ENCODE measurements at places on chromosomes 3 and 15.

DNA sequence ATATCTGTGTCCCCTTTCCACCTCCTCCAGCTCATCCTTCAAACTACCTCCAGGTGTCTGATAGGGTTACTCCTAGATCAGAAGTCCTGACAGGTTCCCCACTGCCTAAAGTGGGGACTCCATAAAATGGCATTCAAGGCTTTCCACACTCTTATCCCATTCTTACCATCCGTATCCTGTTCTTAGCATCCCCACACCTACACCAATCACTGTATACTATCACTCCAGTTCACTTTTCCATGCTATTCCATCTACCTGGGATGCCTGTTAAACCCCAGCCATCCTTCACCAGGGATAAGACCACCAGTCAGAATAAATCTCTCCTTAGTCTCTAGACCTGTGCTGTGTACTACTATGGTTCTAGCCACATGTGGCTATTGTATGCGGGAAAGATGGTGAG lies 19.1 kb downstream of the SSR3 start:
- DNase-seq: no peak

DNA sequence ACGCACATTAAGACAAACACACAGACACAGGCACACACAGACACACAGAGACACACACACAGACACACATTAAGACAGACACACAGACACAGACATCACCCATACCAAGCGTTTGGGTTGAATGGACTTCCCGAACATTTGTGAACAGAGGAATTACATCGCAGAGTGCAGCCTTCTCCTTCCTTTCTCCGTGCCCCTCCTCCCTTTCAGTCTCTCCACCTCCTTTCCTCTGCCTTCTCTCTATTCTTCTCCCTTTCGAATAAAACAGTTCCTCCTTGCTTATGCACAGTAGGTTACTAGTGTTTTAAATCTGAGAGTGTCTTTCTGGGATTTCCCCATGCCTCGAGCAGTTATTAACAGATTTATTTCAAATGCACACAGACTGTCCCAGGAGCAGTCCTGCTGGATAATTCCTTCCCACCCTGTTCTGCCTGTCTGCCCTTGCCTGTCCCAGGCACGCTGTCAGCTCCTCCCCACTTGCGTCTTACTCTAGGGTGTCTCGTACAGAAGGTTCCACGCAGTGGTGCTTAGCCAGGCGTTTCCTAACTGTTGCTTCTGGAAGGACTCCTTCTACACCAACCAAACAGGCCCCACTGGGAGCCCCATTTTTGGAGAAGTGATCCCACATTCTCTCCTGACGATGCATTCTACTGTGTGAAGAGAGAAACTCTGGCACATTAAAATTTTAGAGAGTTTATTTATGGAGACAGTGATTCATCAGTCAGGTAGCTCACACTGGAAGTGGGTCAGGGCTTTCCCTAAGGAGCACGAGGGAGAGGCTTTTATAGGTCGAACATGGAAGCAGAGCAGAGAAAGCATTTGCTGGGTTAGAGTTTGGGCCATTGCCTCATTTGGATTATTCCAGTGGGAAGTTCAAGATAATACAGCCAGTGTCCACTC lies 163.8 kb downstream of the SV2B start:
- no peak for DNase-seq

DNA sequence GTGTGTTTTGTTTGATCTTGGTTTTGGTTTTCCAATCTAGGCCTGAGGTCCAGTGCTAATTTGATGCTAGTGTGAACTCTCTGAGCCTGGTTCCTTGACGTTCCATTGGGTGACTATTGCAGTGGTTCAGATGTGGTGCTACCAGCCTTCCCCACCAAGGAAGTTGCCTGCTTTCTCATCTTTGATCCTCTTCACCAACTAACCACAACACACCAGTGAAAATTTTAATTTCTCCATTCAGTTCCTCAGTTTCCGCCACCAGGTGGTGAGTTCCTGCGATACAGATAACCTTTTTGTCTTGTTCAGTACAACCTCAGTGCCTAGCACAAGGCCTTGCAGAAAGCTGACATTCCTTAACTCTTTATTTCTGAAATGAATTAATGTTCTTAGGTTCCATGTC lies 337.4 kb upstream of the TPRG1 start:
- DNase-seq: no peak

DNA sequence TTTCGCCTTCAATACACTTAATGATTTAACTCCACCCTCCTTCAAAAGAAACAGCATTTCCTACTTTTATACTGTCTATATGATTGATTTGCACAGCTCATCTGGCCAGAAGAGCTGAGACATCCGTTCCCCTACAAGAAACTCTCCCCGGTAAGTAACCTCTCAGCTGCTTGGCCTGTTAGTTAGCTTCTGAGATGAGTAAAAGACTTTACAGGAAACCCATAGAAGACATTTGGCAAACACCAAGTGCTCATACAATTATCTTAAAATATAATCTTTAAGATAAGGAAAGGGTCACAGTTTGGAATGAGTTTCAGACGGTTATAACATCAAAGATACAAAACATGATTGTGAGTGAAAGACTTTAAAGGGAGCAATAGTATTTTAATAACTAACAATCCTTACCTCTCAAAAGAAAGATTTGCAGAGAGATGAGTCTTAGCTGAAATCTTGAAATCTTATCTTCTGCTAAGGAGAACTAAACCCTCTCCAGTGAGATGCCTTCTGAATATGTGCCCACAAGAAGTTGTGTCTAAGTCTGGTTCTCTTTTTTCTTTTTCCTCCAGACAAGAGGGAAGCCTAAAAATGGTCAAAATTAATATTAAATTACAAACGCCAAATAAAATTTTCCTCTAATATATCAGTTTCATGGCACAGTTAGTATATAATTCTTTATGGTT lies at the start of gene CCR5:
Gene CCR5 (plus strand): TSS at position 108 of the 680 bp plus-strand sequence. CDS start 1,957 bp downstream, outside the sequence.
- peak; percentile 63 for DNase-seq

DNA sequence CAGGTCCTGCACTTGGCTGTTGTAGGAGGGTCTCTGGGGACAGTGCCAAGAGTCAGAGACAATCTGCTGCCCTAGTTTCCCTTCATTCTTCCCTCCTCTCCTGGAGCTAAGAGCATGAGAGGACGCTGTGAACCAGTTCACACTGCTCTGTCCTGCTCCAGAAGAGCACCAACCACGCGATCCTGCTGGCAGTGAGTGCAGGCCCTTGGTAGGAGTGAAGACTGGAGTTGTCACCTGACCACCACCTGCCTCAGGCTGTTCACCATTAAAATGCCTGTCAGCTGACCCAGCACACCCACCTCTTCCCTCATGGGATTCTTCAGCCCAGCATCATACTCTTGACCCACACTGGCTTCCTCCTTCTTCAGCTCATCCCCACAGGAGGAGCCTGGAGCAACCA lies 2.9 kb downstream of the TM6SF1 start:
- peak; percentile 81 for DNase-seq

GRCh38 chr3:62187022-62187431 lies 186.3 kb downstream of the FEZF2 start:
- DNase-seq: peak; percentile 48

DNA sequence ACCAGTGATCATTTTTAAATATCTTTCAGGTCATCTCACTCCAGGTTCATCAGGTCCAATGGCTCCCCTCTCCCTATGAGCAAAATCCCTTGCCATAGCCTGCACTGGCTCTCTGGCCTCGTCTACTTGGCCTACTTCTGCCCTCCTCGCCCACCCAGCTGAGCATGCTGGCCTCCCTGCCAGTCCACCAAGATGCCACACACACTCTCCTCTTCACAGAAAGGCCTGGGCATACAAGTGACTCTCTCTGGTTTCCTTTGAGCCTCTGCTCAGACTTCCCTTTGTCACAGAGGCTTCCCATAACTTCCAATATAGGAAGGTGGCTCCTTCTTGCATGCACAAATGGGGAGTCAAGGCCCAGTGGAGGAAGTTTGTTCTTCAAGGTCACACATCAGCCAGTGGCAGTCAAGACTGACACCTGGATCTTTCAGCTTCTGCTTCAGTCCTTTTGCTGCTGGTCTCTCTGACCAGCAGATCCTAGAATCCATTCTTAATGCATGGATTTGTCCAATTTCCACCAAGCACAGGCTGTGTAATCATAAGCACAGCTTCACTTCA lies 223.2 kb upstream of the HES1 start:
- DNase-seq: no peak

GRCh38 chr15:43329217-43329959 lies 985 bp downstream of the LCMT2 start:
- no peak for DNase-seq

GRCh38 chr3:185292238-185292637 lies 38.4 kb upstream of the EHHADH start:
- DNase-seq: no peak

GRCh38 chr3:179324270-179324754 lies 1.5 kb downstream of the ZNF639 start:
- DNase-seq: peak; percentile 15

- DNase-seq: no peak
Measured at GRCh38 chr15:65069179-65069578, 1.4 kb upstream of the RASL12 start.

GRCh38 chr15:31291048-31291578 lies 35.5 kb upstream of the KLF13 start:
- no peak for DNase-seq

DNA sequence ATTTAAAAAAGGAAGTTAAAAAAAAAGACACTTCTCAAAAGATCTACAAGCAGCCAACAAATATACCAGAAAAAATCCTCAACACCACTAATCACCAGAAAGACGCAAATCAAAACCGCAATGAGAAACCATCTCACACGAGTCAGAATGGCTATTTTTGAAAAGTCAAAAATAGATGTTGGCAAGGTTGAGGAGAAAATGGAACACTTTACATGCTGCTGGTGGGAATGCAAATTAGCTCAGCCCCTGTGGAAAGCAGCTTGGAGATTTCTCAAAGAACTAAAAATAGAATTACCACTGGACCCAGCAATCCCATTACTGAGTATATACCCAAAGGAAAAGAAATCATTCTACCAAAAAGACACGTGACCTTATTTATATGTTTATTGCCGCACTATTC lies 574.7 kb upstream of the ADAMTS9 start:
- DNase-seq: no peak

DNA sequence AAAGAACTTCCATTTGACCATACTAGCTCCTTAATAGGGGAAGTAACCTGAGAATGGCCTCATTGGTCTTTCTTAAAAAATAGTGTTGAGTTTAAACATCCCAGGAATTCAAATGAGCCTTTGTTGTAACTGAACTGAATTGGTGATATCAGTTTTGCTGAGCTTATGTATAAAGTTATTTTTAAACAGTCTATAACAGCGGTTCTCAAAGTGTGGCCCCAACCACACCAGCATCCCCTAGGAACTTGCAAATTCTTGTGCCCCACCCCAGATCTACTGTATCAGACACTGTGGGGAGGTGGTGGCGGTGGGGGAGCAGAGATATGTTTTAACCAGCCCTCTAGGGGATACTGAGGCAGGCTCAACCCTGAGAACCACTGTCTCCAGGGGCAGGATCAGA lies 57.0 kb downstream of the LMCD1 start:
- DNase-seq: no peak

DNA sequence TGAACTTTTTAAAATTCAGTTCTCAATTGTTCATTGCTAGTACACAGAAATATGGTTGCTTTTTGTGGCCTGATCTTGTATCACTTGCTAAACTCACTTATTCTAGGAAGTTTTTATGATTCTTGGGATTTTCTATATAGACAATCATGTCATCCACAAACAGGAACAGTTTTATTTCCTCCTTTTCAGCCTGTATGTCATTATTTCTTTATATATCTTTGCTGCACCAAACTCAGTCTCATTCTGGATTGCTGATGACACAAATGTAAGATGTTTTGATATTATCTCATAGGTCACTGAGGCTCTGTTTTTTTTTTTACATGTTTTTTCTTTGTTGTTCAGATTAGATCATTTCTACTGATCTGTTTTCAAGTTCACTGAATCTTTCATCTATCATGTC lies 71.7 kb downstream of the TTBK2 start:
- no peak for DNase-seq

DNA sequence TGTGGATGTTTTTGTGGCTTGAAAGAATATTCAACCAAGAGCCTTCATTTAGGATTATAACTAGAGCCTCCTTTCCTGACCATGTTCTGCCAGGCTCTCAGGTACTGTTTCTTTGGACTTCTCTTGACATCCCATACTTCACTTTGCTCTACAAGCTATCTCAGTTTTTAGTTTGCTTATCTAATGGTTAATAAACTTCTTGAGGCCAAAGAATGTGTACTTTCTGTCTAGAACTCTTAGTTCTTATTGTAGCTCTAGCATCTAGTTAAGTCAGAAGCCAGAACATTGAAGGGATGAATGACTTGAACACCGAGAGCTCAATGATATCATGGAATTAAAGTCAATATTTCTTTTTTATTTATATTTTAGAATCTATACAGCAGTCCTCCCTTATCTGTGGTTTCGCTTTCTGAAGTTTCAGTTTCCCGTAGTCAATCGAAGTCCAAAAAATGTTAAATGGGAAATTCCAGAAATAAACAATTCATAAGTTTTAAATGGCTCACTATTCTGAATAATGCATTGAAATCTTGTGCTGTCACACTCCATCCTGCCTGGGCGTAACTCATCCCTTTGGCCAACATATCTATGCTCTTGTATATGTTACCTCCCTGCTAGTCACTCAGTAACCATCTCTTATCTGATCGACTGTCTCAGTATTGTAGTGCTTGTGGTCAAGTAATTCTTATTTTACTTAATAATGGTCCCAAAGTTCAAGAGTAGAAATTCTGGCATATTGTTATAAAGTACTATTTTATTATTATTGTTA lies 368.6 kb upstream of the RBMS3 start:
- DNase-seq: peak; percentile 20

- DNase-seq: no peak
Measured at GRCh38 chr15:58467722-58468423, 36.1 kb downstream of the LIPC start.

GRCh38 chr3:108125550-108126071 lies 34.8 kb upstream of the CD47 start:
- DNase-seq: peak; percentile 88

GRCh38 chr3:145144361-145144760 lies 1016.6 kb downstream of the PLOD2 start:
- DNase-seq: no peak

- no peak for DNase-seq
Measured at GRCh38 chr3:128174675-128175590, 21.7 kb downstream of the EEFSEC start.

GRCh38 chr15:71341811-71342550 lies 226.7 kb downstream of the THSD4 start:
- DNase-seq: no peak

- DNase-seq: no peak
Measured at GRCh38 chr3:15667484-15667883, 65.9 kb downstream of the BTD start.
